ENCODE measurements at places on chromosomes 1 and 21. TPM values are rescaled to one million over a fixed set of nuclear protein-coding genes. Genes with fewer than 3 reads are reported as not detected.

ERICH3 gene
- not detected for total RNA-seq

DNA sequence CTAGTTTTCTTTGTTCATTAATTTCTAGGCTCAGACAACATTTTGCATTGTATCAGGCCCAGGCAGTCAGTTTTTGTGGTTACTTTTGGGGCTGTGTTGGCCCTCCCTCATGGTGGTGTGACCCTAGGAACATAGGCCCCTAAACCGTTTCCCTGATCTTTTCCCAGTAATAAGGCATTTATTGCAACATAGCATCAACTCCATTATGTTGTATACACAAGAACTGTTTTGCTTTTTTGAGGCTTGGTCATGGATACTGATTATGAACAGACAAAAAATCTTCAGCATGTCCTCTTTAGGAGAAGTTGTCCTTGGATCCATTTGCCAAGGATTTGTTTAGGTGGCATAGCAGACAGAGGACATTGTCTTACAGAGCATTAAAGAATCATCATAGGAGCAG is 10.3 kb downstream of the B3GALT2 start:
- DNase-seq: no peak

GRCh38 chr1:173853074-173853473 is 14.7 kb downstream of the GAS5 start:
- DNase-seq: no peak

DNA sequence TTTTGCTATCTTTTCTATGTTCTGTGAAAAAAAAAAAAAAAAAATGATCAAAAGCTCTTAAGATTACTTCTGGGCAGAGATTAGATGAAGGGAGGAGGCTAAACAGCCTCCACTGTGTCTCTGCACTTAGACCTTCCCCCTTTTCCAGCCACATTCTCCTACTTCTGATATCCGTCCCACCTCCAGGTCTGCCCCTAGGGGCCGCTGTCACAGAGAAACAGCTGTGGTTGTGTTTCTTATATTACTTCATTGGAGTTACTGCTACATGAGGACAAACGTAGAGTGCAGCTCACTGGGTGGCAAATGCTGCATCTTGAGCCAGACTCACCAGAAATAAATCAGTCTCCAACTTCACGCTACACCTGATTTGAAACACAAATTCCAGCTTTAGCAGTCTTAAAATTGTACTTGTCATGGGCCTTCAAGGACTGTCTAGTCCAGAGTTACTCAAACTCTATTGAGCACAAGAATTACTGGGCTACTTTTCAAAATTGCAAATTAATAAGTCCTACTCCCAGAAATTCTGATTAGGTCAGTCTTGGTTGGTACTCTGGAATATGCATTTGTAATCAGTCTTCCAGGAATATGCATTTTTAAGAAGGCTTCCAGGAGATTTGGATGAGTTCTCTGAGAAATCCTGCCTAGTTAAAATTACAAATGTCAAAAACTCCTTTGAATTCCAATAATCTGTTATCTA is 125.2 kb upstream of the PTBP2 start:
- peak; percentile 11 for DNase-seq

GRCh38 chr1:48405400-48405799 is 66.6 kb downstream of the SPATA6 start:
- DNase-seq: no peak

DNA sequence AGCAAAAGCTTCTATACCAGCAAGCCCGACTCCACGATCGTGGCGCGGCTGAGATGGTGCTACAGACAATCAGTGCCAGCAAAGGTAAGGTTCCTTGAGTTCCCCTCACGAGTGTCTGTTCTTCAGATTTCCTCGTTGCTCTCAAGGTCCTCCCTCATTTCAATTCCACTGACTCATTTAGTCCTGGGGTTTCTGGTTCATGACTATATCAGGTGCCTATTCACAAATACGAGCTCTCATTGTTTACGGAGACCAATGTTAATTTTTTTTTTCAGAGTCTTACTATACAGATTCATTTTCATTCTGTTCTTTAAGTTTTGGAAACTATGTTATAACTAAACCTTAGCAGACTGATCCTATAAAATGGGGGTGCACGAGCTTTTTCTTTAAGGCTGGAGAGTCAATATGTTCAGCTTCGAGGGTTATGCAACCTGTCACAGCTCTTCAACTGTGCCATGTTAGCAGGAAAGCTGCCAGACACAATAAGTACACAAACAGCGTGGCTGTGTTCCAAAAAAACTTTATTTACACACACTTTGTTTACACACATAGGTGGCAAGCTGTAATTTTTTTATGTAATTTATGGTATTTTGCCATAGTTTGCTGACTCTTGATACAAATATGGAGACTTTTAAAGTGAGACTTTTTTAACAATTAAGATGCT is 134.3 kb downstream of the ZP4 start:
- no peak for DNase-seq

KRTAP12-3 gene
- not detected for total RNA-seq

GRCh38 chr1:96997717-96998116 is 276.1 kb downstream of the PTBP2 start:
- no peak for DNase-seq

ZNF593OS gene
- total RNA-seq: not detected

- no peak for DNase-seq
These were observed 32.8 kb upstream of the PKP1 start for GRCh38 chr1:201250326-201251011.

CA6 gene
- total RNA-seq: not detected

DNA sequence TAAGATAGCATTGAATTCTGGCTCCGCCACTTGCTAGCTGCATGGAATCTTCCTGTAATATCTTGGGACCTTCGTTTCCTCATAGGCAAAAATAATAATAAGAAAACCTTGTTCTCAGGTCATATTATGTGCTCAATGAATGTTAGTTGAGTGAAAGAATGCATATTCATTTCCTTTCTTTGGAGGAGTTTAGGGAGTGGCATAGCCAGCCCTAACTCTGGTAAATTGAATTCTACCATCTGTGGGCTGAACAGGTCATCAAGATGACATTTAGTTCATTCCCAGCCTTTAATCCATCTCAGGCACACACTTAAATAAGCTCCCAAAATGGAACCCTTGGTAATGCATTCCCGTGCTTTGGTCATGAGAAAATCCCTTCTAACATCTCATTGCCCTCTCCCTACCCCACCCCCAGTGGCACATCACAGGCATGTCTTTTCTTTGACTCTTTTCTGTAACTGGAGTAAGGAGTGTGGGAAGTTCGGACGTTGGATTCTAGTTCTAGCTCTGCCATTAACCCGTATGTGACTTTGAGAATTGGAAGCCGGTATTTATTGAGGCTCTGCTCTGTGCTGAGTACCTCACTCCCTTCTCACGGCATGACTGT is 13.2 kb upstream of the MYOG start:
- DNase-seq: no peak

- no peak for DNase-seq
These were observed 11.0 kb upstream of the LDLRAD2 start for GRCh38 chr1:21801100-21801499.

- no peak for DNase-seq
These were observed 481 bp downstream of the CCDC163 start for GRCh38 chr1:45499415-45499769.

KCNA2 gene
- not detected for total RNA-seq

DNA sequence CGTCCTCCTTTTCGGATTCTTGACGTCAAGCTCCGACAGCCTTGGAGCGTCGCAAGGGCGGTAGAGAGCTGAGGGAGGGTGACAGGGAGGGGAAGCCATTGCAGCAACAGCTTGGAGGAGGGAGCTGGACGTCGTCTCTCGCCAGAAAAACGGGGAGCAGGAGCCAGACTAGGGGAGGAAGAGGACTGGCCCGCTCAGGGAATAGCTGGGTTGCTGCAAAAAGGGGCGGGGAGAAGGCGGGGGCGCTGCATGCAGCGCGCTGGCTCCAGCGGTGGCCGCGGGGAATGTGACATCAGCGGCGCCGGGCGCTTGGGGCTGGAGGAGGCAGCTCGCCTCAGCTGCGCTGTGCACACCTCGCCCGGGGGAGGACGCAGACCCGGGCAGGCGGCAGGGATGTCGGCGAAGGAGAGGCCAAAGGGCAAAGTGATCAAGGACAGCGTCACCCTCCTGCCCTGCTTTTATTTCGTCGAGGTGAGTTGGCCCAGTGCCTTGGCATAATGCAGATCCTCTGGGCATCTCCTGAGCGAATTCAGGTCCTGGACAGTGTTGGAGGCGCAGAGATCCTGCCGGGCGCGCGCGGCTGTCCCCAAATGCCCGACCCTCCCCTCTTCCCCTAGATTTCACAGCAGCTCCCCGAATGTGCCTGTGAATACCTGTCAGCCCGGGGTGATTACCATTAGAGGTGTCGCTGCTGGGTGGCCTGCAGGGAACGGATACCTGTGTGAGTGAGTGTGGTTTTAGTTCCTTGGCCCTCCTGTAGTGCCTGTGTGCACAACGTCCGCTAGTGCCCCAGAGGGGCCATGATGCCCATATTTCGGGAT is at the start of gene PLPPR4:
TSS of gene PLPPR4 (plus strand) at position 292 of the 821 bp plus-strand sequence. CDS start at position 394, 102 bp downstream.
- peak; percentile 9 for DNase-seq

DNA sequence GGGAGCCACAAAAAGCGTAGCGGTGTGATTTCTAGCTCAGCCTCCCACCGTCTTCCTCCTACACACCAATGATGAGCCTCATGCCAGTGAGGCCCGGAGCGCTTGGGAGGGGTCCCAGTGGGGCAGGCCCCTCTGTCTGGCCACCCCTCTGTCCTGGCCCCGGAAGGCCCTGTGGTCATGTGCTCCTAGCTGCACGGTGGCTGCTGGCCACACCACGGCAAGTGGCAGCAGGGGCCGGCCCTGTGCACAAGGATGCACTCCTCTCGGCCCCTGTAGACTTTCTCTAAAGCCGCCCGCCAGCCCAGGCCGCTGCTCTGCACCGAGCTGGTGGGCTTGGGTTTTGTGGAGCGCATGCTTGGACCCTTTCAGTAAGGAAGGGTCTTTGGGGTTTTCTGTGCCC is 53.6 kb downstream of the KCNAB2 start:
- DNase-seq: no peak

FAM72A gene
- total RNA-seq: 34.6 TPM

HAO2 gene
- not detected for total RNA-seq

DNA sequence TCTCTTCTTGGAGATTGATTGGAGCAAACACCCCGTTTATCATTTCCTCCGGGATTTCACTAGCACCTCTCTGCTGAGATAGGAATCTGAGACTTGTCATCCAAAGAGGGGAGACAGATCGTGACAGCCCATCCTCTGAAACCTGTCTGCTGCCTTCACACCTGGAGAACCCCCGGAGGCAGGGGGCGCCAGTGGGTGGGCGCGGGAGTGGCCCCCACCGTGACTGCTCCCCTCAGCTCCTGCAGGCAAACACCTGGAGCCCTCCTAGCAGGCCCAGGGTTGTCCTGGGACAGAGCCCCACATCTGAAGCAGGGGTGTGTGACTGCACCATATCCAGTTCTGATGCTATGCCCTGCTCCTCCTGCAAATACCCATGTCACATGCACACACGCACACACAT is 209.5 kb upstream of the POU3F1 start:
- no peak for DNase-seq

- no peak for DNase-seq
These were observed 636 bp upstream of the CAMK2N1 start for GRCh38 chr1:20486457-20487235.

DNA sequence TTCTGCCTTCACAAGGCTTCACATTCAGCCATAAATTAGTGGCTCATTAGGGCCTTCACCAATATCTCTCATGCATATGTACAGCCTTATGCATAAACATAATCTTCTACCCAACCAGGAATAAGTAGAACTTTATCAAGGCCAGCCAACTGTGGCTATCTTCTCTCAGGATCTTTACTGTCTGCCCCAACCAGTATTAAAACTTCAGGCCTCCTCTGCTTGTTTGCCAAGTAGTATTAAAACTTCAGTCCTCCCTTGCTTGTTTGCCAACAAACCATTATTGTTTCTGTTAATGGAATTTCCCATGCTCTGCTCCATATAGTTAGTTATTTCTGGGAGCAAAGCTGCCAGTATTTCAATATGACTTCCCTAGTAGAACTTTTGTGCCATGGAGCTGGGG is 80.1 kb downstream of the SLC5A9 start:
- no peak for DNase-seq

- DNase-seq: no peak
These were observed 852.0 kb upstream of the ADAMTS5 start for GRCh38 chr21:27818847-27819246.

GRCh38 chr1:201145816-201146215 is 8.5 kb downstream of the TMEM9 start:
- DNase-seq: no peak

DNA sequence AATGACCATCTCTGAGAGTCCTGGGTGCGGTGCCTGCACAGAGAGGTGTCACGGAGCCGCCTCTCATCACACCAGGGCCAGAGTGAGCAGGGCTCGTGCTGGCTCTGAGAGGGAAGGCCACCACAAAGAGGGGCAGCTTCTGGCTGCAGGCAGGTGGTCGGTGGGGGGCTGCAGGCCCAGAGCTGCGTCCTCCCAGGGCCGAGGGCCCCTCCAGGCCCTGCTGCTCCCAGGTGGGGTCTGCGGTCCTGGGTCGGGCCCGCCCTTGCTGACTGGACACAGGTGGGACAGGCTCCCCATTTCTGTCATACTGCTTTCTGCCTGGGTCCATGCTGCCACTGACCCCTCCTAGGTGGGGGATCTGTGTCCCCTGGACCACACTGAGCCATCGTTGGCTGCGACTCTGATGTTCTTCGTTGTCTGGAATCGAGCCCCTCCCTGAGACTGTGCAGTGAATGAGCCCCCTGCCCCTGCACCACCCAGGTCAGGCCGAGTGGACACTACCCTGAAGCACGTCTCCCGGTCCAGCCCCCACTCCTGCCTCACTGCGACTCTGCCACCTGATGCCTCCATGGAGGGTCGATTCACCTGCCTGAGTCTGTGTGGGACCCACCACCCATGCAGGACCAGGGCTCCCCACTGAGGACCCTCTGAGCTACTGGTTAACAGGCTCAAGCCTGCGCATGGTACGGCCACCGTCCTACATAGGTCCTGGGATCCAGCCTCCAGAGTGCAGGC is 332.0 kb upstream of the VAMP3 start:
- no peak for DNase-seq

DNA sequence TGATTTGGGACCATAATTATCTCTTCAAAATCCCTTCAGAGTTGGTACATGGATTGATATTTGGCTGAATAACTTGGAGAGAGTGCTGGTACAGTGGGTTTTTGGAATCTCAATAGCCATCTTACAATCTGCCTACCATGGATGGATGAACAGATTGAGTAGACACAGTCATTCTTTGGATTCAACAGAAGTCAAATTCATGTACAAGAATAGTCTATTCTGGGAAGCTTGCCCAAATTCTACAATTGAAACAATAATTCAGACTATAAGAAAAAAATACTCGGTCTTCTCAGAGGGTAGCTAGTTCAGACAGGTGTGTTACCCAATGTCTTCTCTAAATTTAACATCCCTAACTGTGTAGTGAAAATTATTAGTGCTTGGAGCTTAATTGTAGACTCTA is 574.0 kb downstream of the LRRIQ3 start:
- DNase-seq: no peak

- DNase-seq: no peak
These were observed 18.3 kb downstream of the SPATA21 start for GRCh38 chr1:16418823-16419425.

SLC35F3 gene
- 2.5 TPM for total RNA-seq

GRCh38 chr1:50271968-50272578 is 151.2 kb downstream of the DMRTA2 start:
- DNase-seq: peak; percentile 18

DNA sequence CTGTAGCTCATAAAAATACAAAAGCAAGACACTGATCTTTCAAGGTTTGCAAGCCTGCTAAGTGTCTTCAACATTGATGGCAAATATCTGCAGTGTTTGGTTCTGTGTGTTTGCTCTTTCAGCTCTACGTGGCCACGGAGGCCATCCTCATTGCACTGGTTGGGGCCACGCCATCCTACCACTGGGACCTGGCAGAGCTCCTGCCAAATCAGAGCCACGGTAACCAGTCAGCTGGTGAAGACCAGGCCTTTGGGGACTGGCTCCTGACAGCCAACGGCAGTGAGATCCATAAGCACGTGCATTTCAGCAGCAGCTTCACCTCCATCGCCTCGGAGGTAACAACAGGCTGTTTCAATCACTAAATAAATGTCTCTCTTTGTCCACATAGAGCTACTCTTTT is 15.6 kb downstream of the SLC22A15 start:
- DNase-seq: no peak

Data from NCI-H460 (cell line).